DMS 273 treated with DMSO at 0.1 percent for 48 hours (cell line): ENCODE measurements at places on chromosomes 4 and X.

- no peak for DNase-seq
Observed at GRCh38 chr4:154406018-154406795, 85.4 kb downstream of the DCHS2 start.

- DNase-seq, result no peak
Observed at GRCh38 chr4:184450045-184450444, 24.3 kb downstream of the IRF2 start.

- DNase-seq, result no peak
Observed at GRCh38 chrX:17024886-17025285, 78.4 kb downstream of the REPS2 start.

- no peak for DNase-seq
Observed at GRCh38 chr4:118736900-118737299, 51.7 kb downstream of the METTL14 start.

GRCh38 chrX:47637546-47638195, 7.9 kb upstream of the CFP start:
- DNase-seq, result no peak

- no peak for DNase-seq
Observed at GRCh38 chr4:176034499-176034898, 31.1 kb upstream of the WDR17 start.

- DNase-seq, result no peak
Observed at GRCh38 chr4:140133576-140133975, 20.4 kb downstream of the MAML3 start.

DNA sequence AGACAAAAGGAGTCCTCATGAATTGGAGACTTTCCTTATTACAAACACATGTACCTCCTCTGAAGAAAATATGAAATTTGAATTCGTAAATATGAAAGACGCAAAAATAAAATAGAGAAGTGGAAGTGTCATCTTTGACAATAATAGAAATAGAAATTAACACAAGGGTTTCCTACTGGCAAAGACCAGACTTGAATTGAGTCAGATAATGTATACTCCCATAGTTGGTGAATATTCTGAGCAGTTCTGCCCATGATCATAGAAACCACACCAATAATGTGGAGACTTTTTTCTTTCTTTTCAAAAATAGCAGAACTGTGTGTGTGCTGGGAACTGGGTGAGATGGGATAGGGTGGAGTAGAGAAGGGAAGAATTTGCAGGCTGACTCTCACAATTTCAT, 277.7 kb upstream of the TET2 start:
- DNase-seq, result no peak

- DNase-seq, result no peak
Observed at GRCh38 chr4:145380123-145380522, 101.5 kb upstream of the SMAD1 start.

- DNase-seq, result no peak
Observed at GRCh38 chr4:121377076-121377475, 3.7 kb downstream of the QRFPR start.

DNA sequence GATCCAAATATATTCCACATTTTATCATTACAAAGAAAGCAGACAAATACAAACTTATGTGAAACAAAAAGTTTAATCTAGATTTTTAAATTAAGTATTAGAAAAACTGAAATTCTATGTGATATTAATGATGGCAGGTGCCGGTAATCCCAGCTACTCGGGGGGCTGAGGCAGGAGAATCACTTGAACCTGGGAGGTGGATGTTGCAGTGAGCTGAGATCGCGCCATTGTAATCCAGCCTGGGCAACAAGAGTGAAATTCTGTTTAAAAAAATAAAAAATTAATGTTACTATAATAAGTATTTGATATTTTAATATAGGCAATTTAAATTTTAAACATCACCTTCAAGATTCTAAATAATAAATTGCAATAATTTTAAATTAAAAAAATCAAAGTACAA, 400.6 kb downstream of the PABPC4L start:
- no peak for DNase-seq

DNA sequence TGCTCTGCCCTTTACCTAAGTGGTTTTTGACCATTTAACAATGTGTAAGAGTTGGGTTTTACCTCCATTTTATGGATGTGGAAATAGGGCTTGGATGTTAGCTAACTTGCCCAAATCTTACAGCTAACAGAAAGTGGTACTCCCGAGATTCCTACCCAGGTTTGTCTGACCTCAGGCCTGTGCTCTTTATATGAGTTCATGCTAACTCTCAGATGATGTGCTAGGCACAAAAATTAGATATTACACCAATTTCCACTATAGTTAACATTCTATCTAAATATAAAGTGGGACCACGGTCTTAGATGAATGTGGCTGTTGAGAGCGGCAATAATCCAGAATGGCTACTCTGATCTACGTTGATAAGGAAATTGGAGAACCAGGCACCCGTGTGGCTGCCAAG, at the start of gene PTTG2:
Gene PTTG2, plus strand, starts transcription at position 301 of the 400 bp plus-strand sequence. Its CDS starts 37 bp downstream, at position 338.
- no peak for DNase-seq

- DNase-seq, result no peak
Observed at GRCh38 chr4:155403886-155404285, 27.1 kb upstream of the MAP9 start.

GRCh38 chrX:147920161-147920666, 8.5 kb downstream of the FMR1 start:
- no peak for DNase-seq

- no peak for DNase-seq
Observed at GRCh38 chr4:159017323-159018026, 85.4 kb upstream of the RAPGEF2 start.

DNA sequence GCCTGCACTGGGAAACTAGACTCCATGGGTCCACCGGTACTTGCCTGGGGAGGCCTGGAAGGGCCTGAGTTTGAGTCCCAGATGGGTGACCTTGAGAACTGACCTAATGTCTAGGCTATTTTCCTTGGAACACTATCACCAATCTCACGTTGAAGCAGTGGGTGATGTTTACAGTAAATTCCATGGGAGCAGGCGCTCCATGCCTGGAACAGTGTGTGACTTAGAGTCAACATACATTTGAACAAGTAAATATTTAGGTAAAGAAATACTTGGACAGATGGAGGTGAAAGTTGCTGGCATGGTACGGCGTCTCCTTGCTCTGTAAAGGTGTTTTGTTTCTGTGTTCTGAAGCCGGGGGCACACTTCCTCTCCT, 47.5 kb downstream of the TBC1D14 start:
- peak; percentile 19 for DNase-seq

DNA sequence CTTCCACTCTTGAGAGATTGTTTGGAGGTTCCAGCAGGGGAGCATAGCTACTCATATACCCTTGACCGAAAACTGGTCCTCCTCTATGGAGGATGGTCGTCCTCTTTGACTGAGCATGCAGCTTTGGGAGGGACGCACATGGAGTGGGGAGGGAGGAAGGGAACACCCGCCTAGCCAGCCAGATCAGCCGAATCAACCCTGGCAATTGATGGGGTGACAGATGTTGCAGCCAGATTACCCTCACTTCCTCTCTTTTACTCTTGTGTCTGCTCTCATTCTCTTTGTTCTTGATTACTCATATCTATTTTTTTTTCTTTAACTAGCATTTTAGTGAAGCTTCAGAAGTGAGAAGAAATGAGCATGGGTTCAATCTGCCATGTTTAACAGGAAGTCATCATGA, 19.6 kb downstream of the MGST2 start:
- DNase-seq, result no peak

GRCh38 chr4:120528428-120528827, 394.1 kb downstream of the PRDM5 start:
- no peak for DNase-seq
